Esophagus squamous epithelium (tissue), 5 donors: ENCODE measurements at places on chromosomes 13 and 19.

- DNase-seq, result no peak
Observed at GRCh38 chr19:32166238-32166637, 179.2 kb upstream of the ZNF507 start.

DNA sequence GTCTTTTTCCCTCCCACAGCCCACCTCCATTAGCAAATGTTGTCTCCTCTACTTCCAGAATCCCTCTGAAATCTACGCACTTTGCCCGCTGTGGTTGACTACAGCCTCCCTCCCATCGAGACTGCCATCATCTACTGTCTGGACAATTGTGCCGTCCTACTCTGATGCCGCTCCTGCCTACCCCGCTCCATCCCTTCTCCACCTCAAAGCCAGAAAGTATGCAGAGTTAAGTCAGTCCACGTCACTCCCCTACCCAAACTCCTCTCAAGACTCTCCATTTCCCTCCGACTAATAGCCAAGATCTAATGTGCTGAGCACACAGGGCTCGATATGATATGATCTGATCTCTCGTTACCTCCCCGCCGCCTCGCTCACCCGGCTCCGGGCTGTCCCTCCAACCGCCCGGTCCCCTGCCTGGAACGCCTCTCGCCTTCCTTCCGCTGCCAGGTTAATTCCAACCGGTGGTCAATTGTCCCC, 556 bp downstream of the CACTIN start:
- DNase-seq, result no peak

- DNase-seq, result no peak
Observed at GRCh38 chr19:42657556-42657955, 62.8 kb upstream of the CEACAM8 start.

DNA sequence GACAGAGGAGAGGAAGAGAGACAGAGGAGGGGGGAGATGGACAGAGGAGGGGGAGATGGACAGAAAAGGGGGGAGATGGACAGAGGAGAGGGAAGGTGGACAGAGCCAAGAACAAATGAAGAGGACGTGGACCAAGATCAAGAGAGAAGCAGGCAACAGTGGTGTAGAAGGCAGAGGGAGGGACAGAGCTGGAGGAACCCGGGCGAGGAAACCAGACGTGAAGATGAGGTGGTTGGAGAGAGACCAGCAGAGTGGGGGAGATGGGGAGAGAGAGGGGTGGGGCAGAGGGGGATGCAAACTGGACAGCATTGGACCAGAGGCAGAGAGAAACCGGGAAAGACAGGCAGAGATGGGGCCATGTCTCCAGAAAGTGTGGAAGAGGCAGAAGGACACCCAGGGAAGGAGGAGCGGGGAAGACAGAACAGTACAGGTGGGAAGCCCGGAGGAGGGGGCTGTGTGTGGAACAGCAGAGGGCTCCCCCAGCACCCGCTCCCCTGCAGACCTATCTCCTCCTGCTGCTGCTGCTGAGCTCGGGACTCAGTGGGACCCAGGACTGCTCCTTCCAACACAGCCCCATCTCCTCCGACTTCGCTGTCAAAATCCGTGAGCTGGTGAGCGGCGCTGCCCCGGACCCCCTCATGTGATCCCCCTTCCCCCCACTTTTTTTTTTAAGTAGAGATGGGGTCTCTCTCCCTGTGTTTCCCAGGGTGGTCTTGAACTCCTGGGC, 1.3 kb downstream of the FLT3LG start:
- no peak for DNase-seq

DNA sequence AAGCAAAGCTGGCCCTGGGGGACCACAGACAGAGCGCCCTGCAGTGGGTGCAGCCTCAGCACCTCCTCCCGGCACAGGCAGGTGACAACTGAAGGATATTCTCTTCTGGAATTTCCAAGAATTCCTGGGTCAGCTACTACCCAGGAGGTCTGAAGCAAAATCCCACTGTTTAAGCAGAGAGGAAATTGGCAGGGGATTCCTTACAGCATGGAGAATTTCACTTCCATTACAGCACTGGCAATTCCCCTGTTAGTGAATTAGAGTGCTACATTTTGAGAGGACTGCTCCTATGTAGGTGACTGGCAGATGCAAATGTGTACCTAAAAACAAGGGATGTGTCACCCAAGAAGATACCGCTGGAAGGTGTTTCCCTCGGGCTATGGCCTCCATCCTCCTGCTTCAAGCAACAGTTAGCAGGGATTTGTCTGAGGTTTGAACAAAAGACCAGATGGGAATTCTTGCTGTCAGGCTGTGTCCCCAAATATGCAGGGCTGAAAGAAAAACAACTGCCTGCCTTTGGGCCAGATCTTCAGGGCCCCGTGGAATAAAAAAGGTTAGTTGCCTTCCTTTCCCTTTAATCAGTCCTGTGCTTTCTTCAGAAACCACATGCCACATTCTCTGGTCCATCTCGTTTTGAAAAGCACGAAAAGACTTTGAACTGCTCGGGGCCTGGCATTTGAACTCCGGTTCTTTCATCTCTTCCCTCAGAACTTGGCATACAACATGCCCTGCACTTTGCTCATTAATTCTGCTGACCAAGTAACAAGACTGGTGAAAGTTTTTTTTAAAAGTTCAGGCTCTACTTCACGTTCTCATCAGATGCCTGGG, 296.4 kb downstream of the DNAJC15 start:
- no peak for DNase-seq

DNA sequence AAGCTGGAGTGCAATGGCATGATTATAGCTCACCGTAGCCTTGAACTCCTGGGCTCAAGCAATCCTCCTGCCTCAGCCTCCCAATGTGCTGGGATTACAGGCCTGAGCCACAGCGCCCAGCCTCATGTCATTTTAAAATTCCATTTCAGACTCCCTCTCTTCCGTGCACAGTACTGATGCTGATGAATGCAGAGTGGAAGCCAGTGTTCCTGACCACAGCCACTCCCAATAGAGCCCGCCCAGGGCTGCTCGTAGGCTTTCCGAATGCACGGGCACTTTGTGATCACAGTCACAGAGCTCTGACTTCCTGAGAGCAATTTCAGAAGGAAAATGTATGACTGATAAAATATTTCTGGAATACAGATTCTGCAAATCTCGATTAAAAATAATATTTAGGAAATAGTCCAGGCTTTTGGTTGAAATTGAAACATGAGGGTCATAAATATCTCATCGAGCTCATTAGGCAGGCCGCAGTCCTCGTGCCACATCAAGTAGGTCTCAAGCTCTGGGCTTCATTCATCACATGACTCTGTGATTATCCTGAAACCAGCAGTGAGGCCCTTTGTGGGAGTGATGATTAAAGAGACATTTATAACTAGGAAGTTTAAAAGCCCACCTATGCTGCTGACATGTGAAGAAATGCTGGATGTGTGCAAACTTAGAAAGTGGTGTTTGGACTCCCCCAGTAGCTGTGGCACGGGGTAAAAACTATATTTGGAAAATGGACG, 38.9 kb upstream of the AMER2 start:
- no peak for DNase-seq

DNA sequence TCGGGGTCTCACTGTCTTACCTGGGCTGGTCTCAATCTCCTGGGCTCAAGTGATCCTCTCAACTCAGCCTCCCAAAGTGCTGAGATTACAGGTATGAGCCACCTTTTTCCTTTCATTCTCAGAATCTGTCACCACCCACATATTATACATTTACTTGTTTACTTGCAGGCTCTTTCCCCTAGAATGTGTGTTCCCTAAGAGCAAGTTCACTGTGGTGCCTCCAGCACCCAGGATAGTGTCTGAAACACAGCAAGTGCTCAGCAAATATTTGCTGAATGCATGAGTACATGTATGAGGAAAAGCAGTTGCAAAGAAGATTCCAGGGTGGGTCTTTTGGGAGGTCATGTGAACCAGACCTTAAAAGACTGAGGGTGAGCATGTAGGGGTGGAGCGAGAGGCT, 96.8 kb downstream of the RGCC start:
- DNase-seq, result no peak

DNA sequence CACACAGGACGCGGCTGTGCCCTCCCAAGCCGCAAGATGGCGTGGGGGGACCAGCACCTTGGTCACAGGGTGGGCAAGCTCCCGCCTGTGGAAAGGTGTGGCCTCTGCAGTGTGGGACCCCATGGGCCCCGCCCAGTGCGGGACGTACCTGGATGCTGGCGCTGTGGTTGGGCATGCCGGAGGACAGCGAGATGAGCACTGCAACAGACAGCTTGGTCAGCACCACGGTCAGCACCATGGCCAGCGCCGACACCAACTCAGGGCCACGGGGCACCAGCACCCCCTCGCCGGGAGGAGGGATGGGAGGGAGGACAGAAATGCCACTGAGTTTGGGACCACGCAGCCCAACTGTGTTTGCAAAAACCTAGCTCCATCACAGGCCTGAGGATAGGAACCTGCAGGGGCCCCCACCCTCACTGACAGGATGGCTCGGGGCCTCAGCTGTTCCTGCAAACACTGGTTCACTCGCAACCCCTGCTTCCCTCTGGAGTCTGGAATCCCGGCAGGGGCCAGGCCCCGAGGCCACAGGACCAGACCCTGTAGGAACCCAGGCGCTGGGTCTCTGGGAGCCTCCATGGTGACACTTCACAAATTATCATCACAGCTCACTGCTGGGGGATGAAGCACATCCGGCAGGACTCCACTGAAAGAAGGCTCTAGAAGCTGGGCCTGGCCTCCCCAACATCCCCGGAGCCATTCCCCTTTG, 27.1 kb downstream of the IZUMO4 start:
- DNase-seq, result no peak

DNA sequence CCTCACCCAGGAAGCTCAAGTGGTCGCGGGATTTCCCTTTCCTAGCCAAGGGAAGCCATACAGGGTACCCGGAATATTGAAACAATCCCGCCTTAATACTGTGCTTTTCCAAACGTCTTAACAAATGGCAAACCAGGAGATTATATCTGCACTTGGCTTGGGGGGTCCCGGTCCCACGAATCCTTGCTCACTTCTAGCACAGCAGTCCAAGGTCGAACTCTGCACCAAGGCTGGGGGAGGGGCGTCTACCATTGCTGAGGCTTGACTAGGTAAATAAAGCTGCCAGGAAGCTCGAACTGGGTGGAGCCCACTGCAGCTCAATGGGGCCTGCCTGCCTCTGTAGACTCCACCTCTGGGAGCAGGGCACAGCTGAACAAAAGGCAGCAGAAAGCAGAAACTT, 1644.8 kb downstream of the PCDH9 start:
- DNase-seq, result no peak

DNA sequence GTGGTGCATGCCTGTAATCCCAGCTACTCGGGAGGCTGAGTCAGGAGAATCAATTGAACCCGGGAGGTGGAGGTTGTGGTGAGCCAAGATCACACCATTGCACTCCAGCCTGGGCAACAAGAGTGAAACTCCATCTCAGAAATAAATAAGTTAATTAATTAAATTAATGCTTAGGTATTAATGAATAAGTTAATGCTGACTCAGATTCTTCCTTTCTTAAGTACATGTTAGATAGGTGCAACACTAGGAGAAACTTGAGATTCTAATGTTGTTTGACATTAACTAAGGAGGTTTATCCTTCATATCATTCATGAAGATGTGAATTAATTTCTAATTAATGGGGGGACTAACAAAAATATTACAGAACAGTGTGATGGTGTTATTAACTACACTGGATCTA, 812.6 kb upstream of the SPRY2 start:
- no peak for DNase-seq

DNA sequence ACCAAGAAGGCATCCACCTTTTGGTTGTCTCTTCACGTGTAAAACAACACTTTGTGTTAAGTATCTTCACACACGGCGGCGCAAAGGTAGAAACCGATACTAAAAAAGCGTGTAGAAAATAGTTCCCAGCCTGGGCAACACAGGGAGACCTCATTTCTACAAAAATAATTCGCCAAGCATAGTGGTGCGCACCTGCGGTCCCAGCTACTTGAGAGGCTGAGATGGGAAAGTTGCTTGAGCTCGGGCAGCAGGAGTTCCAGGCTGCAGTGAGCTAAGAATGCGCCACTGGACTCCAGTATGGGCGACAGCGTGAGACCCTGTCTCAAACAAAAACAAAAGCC, 573 bp upstream of the ERCC5 start:
- DNase-seq, result no peak

DNA sequence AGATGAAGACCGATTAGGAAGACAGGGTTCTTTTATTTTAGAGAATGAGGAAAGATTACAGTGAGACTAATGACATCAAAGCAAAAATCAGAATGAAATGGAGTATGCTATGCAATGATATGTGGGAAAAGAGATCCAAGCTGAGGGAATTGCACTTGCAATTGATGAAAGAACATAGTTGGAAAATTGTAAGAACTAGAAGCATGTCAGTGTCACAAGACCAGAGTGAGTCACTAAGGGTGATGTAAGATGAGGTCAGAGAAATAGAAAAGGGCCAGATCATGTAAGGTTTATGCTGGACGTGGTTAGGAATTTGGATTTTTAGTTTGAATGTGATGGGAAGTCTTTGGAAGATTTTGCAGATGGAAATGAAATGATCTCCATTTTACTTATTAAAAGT, 1937.3 kb downstream of the OLFM4 start:
- DNase-seq, result no peak

GRCh38 chr13:97113231-97114001, 108.7 kb upstream of the MBNL2 start:
- no peak for DNase-seq

GRCh38 chr13:25988661-25989060, 63.2 kb downstream of the SHISA2 start:
- DNase-seq, result no peak

- no peak for DNase-seq
Observed at GRCh38 chr19:42201489-42202289, 15.8 kb downstream of the DEDD2 start.

DNA sequence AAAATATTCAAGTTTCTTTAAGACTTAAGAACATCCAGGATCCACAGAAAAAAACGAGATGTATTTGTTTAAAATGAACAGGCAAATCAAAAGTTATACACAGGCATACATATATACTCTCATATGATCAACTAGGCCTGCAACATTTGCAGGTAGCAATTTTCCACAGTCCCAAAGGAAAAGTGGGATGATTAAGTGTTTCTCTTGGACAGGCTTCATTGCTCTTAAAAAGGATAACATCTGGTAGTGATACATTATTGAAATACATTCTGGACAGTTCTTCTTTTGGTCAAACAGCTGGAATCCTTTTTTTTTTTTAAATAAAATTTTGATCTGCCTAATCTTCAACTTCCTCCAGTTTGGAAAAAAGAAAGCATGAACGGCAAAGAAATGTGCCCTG, 114.8 kb upstream of the TDRD3 start:
- no peak for DNase-seq

GRCh38 chr13:31739226-31739625, at the start of gene RXFP2:
Gene RXFP2, plus strand, starts transcription at chr13:31739526. Its CDS starts 87 bp downstream, at chr13:31739613.
- no peak for DNase-seq
